ENCODE measurements at places on chromosomes 11 and 22.
A peak's percentile ranks its signal among the peaks of the same experiment; 100 is the strongest.

- no peak for DNase-seq
These were observed 10.1 kb upstream of the PIM3 start for GRCh38 chr22:49950396-49950994.

- DNase-seq, result peak; percentile 16
These were observed 422 bp downstream of the GLB1L2 start for GRCh38 chr11:134332189-134332631.

- DNase-seq, result no peak
These were observed 82.7 kb downstream of the RPL27A start for GRCh38 chr11:8765294-8765693.

GRCh38 chr11:15770798-15771414 lies 585.4 kb downstream of the SOX6 start:
- peak; percentile 9 for DNase-seq

DNA sequence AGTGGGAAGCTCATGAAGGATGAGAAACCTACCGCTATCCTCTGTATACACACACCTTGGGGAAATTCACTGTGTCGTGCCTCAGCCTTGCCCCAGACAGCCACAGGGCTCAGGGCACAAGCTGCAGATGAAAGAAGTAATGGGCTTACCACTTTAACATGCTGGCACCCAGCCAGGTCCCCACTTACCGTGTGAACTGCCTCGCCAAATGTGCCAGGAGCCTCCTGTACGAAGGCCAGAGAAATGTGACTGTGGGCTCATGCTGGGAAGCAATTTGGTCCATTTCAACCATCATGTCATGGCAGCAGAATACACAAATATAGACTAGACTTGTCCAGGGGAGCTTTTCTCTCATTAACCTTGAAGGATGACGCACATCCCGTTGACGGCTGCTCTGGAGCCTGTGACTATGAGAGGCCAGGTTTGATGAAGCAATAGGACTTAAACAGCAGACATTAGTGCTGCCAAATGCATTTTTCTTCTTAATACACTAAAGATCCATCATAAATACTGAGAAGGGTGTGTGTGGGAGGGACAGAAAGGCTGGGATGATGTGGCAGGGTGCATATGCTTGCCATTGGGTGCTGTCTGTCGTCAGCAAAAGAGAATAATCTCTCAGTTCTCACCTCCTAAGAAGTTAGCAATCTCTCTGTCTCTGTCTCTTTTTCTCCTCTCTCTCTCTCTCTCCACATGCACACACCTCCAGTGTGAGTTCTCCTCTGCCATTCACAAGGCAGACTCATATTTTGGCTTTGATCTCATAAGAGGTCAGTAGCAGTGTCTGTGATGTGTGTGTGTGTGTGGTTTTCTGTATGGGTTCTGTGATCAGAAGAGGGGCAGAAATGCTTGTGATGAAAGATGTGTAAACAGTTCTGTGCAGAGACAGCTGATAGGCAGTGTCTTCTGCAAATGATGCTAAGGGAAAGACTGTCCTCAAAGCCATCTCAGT lies 142.4 kb downstream of the KIRREL3 start:
- no peak for DNase-seq

DNA sequence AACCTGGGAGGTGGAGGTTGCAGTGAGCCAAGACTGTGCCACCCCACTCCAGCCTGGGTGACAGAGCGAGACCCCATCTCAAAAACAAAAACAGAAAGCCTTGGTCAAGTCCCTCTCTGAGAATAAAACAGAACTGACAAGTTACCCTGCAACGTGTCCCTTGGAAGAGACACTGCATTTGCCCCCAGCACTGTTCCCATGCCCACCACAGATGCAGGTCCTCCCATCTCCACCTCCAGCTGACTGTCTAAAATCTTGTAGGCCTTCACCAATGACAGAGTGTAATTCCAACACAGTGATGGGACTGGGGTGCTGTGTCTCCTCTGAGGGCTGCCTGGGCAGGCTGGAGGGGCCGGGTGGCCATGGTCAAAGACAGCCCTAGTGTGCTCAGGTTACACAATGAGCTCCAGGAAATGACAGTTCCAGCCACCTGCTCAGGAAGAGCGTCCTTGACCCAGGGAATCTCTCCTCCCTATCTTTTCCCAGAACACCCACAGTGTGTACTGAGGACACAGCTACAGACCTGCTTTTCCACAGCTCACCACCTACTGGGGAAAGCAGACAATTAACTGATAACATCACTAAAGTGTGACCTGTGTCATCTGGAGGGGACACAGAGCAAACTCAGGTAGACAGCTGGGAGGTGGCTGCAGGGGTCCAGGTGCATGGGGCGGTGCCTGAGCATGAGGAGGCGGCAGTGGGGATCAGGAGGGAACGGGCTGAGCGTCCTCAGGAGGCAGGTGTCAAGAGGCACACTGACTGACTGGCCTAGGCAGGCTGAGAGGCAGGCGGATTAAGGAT lies 56.4 kb downstream of the ARFGAP3 start:
- DNase-seq, result no peak

DNA sequence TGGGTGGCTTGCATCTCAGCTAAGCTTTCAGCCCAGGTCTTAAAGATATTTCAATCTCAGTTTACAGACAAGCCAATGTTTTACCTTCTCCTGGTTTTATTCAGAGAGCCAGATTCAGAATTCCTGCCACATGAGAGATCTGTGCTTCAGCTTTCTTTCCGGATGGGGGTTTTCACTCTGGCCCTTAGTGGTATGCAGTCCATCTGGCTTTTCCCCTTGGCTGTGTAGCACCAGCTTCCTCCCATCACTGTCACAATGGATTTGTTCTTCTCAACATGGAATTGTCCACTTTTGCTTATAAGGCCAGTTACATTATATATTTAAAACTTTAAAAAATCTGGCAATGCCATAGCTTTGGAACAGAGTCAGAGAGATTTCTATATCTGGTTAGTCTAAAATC lies 303.9 kb downstream of the ETS1 start:
- DNase-seq, result no peak

GRCh38 chr11:114137838-114138237 lies 78.3 kb downstream of the ZBTB16 start:
- DNase-seq, result no peak

DNA sequence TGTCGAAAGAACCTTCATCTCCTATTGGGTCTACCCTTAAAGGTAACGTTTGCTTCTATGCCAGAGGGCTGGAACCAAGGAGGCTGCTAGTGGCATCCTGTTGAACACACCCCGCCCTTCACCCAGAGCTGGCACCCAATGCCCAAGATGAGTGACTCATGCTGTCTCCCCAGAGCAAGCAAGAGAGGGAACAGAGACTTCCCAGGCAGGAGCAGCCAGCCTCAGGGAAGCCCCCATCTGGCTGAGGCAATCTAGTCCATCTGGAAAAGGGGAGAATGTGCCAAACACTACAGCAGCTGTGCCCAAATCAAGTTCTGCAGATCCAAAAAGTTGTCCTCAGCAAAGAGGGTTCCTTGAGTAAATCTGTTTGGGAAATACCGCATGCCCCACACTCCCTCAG lies 91.9 kb upstream of the TP53I11 start:
- DNase-seq, result no peak

GRCh38 chr11:71372693-71373657 lies 75.2 kb downstream of the DHCR7 start:
- DNase-seq, result no peak

- DNase-seq, result no peak
These were observed 16.8 kb downstream of the DNAL4 start for GRCh38 chr22:38777087-38777671.

- no peak for DNase-seq
These were observed 14.0 kb upstream of the NRGN start for GRCh38 chr11:124725719-124726105.

DNA sequence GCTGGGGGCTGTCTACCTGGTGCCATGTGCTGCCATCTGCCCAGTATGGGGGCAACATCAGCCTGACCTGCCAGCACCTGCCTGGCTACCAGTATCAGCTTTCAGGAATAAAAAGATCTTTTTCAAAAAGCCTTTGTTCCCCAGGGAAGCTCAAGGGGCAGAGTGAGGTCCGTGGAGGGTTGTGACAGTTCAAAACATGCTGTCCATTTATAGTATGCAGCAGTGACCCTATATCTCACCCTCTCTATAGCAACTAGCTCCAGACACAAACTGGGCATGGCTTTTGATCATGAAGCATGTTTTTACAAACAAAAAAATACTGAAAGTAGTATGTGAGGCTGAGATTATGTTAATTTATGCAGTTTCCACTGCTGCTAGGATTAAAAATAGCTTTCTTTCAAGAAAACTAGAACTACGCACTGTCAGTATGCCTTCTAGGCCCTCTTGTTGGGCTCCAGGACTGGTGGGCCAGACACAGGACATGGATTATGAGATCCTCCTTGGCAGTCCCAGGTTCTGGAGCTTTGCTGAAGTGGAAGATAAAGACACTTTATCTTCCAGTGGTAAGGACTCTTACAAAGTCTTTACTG lies 23.4 kb downstream of the NAV2 start:
- no peak for DNase-seq

DNA sequence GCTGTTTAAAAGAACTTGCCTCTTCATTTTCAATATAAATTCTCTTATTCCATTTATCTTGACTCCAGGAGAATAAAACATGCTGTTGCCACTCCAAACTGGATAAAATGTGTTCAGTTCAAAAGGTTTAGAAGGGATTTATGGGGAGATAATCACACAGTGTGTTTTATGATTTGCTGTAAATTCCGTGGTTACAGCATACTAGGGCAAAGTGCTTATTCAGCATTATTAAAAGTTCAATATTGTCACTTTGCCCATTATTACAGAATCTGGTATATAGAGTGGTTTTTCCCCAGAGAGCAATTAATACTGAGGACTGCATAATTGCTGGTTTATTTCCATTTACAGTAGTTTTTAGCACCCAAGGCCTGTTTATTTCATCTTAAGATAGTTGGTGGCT lies 780.9 kb upstream of the RAG2 start:
- no peak for DNase-seq

- DNase-seq, result no peak
These were observed 55.0 kb upstream of the CNTN5 start for GRCh38 chr11:98965775-98966174.

- DNase-seq, result no peak
These were observed 16.0 kb upstream of the SMIM35 start for GRCh38 chr11:118102721-118103261.

- no peak for DNase-seq
These were observed 440.5 kb downstream of the MIAT start for GRCh38 chr22:27097933-27098332.

DNA sequence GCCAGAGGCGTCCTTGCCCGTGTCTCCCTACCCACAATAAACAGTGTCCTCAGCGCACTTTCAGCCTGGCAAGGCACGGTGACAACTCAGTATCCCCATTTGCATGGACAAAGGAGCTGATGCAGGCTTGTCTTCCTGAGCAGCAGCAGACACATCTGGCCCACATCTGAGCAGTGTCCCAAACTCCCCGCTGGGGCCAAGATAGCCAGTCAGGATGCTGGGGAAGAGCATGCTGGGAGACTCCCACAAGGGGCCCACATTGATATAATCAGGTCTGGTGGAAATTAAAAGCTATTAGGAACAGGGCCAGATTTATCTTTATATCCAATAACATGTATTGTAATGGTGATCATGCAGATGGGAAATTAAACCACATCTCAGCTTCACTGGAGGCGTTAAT lies 24.7 kb downstream of the DSCAML1 start:
- DNase-seq, result no peak

GRCh38 chr11:45485070-45485707 lies 180.2 kb downstream of the CHST1 start:
- no peak for DNase-seq

GRCh38 chr11:104653407-104653806 lies 244.9 kb downstream of the CASP12 start:
- no peak for DNase-seq

GRCh38 chr11:111886844-111887243 lies 7.5 kb downstream of the CFAP68 start:
- no peak for DNase-seq

GRCh38 chr11:13834463-13834862 lies 128.1 kb upstream of the SPON1 start:
- DNase-seq, result no peak

DNA sequence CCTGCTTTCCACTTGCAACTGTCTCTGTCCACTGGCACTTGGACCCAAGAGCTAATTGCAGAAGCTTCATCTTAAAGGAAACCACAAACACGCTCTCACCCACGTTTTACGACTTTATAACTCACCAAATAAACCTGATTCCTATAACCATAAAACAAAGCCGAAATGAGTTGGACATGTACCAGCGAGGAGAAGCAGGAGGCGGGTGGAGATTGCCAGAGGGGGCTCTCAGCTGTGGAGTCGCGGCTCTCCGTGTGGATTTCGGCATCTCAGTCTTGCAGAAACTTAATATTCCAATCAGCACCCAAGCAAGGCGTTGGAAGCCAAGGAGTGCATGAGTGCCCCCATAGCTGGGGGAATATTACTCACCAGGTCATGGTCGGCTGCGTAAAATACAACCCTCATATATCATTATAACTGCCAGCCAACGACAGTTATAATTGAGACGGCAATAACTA lies 483.6 kb downstream of the MN1 start:
- no peak for DNase-seq

- no peak for DNase-seq
These were observed 6.7 kb downstream of the IL18 start for GRCh38 chr11:112156956-112157766.

DNA sequence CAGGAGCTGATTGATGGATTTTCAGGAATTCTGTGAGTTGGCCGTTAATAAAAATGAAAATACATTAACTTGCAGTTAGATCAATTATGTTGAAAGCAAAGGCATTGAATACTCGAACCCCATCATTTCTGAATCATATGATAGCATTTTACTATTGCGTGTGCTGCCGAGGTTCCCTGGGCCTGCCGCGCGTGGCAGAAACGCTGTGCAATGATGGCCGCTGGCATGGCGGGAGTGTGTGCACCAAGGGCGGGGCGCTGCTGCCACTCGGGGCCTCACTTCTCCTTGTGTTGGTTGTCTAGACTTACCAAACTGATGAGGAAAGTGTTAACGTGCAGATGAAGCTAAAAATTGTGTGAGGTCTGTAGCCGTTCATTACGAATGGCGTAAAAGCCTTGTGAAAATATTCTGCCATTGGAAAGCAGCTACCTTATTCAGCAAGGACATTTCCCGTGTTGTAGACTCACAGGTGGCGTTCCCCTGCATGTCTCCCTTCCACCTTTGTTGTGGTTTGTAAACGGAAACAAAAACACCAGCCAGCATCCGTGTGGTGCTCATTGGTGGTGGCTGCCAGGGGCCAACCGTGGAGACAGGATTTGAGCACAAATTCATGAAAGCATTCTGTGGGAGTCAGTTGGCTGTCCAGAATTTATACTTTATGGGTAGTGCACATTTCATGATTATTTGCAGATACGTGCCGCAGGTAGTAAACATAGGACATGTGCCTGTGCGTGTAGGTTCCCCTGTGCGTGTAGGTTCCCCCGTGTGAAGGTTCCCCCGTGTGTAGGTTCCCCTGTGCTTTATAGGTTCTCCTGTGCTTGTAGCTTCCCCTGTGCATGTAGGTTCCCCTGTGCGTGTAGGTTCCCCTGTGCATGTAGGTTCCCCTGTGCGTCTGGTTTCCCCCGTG lies 5.9 kb upstream of the GRAMD4 start:
- peak; percentile 36 for DNase-seq

DNA sequence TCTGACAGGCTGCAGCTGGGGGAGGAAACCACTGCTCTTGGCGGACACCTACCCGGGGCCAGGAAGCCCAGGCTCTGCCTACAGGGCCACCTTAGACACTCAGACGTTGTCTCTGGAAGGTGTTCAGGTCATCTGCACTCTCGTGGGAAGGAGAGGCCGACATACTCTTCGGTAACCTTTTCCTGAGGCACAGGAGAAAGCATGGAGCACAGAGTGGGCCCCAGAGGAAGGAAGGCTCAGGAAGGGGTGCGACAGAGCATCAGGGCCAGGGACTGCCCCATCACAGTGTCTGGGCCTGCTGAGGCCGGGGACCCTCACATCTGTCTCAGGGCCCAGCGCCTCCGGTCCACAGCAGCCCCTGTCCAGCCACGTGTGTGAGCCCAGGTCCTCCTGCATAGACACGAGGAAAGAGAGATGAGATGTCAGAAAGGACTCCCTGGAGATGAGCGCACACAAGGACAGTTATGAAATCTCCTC lies 18.2 kb upstream of the TUB start:
- no peak for DNase-seq

Data from stimulated activated CD4-positive, alpha-beta T cell treated with anti-CD3 and anti-CD28 coated beads, Interleukin-12 subunit alpha, Interleukin-12 subunit beta, amount 100 ng/mL, for 4 hours (primary cell).